HEK293T (cell line): ENCODE measurements at places on chromosomes 3 and 15.

DNA sequence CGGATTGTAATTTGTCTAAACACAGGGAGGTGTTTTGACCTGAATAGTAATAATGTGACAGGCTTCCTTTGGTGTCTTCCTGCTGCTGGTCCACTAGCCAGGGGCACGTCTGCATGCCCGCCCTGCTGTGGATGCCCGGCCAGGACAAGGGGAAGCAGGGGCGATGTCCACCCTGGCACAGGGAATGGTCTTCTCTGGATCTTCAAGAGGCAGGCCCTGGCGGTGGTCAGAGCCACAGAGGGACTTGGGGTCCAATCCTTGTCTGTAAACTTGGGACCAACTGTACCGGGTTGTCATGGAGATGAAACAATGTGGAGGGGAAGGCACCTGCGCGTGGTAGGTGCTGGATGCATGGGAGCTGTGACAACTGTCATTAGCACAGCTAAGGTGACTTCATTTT lies 134.1 kb downstream of the RPLP1 start:
- DNase-seq, result no peak

GRCh38 chr3:112767177-112767576 lies 79.5 kb downstream of the CD200R1L start:
- DNase-seq, result no peak

DNA sequence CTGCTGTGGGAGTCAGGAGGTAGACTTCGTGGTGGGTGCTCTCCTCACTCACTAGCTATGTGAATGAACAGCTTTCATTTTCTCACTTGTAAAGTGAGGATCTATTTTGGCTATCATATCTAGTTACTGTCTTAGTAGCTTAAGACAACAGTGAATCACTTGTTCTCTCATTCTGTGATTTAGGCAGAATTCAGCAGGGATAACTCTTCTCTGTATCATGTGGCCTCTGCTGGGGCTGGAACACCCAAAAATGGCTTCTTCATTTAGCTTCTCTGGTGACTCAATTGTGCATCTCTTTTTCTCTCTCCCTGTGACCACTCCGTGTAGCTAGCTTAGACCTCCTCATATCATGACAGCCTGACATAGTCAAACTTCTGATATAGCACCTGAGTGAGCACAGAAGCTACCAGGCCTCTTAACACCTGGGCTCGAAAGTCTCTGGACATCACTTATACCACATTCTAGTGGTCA lies 68.4 kb downstream of the BFSP2 start:
- DNase-seq, result no peak

GRCh38 chr3:126481808-126482502 lies 6.3 kb upstream of the ZXDC start:
- no peak for DNase-seq

- no peak for DNase-seq
These were observed 44.1 kb upstream of the GRAMD1C start for GRCh38 chr3:113794526-113794925.

GRCh38 chr3:115322901-115323300 lies 175.8 kb upstream of the ZBTB20 start:
- DNase-seq, result no peak

- DNase-seq, result no peak
These were observed 111.3 kb downstream of the MEGF11 start for GRCh38 chr15:66142285-66142684.

DNA sequence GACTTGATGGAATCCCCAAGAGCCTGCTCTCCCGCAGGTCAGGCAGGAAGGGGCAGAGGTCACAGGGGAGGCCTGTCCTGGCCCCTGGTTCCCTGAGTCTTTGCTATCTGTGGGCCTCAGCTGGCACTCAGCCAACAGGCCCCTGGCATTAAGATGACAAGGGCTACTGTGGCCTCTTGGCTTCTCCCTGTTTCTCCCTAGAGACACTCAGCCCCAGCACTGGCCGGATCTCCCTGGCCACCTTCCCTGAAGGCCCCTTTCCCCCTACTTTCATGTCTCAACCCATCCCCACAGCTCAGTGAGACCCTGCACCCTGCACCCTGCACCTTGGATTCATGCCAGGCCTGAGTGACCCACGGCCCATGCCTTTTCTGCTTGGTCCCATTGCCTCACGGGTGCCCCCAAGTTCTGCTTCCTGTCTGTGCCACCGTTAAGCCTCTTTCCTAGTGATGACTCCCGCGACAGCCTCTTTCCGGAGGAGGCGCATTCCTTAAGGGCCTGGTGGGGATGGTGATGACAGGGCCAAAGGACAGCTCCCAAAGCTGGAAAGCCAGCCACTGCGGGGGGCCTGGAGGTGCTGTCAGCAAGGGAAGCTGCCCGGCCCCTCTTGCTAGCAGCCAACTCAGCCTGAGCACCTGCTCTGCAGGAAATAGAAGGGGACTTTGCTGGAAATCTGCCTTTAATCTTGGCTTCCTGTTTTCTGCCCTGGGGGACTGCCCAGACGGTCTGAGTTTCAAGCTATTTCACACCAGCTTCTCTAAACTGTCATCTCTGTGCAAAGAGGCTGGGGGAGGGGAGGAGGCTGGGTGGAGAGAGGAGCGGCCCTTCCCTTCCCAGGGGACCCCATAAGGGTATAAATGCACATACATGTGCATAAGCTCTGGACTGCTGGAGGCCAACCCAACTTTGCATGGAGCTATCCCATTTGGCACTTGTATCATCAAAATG lies 4.8 kb upstream of the CSK start:
- no peak for DNase-seq

- no peak for DNase-seq
These were observed 20.1 kb upstream of the MAGEF1 start for GRCh38 chr3:184731786-184732537.

GRCh38 chr3:60226912-60227311 lies 1024.3 kb downstream of the FHIT start:
- no peak for DNase-seq

DNA sequence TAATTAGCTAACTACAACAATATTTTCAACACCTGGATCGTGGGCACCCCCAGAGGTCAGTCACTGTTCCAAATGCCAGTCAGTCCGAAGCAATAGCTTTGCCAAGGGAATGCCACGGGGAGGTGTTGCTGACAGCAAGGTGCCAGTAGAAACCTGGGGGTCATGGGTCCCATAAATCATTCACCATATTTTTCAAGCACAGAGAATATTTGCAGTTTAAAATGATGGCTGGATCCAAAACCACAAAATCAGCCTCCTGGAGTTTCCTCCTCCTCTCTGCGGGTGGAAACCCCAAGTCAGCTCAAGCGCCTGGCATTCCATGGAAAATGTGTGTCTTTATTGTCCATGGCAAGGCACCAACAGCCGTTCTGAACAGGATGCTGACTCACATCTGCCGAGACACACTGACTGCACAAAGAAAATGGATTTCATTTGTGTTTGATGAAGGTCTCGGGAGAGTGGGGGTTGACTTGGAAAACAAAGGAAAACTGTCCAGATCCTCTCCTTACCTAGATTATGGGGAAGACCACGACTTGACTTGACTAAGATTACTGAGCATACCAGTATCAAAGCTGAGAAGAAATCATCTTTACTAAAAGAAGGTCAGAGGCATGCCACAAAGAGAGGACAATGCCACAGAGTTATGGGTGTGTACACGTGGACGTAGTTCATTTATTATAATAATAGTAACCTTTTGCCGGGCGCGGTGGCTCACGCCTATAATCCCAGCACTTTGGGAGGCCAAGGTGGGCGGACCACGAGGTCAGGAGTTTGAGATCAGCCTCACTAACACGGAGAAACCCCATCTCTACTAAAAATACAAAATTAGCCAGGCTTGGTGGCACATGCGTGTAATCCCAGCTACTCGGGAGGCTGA lies 26.4 kb downstream of the ANXA2 start:
- no peak for DNase-seq

DNA sequence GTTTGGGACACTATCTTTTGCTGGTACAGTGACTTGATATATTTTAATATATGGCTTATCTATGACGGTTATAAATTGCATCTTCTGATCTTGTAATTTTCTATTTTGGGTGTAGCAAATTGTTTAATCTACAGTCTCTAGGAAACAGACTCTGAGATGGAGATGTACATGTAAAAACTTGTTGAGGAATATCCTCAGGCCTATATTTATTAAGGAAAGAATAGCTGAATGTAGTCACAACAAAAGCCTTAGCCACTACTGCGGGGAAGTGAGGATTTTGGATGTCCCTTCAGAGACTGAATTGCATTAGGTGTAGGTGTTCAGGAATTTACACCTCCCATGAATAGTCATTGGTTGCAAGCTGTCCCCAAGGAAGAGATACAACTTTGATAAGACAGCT lies 13.8 kb upstream of the OR5K3 start:
- no peak for DNase-seq
